ENCODE measurements at places on chromosomes 6 and 20.

GRCh38 chr20:44324343-44324742 lies 12.5 kb upstream of the R3HDML start:
- DNase-seq = no peak

DNA sequence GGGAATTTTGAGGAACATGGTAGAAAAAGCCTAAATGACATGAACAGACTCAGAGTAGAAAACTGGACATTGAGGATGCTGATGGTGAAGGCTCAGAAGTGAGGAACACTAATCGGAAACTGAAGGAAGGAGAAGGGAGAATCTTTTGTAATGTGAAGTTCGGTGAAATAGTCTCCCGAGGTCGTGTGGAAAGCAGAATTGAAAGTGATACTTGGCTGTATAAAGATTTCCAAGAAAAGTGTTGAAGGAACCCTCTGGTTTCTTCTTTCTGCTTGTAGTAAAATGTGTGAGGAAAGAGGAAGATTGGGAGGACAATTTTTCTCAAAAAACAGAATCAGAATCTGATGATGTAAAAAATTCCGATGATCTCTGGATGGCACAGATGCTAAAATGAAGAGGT lies 115.4 kb downstream of the LAMP5 start:
- DNase-seq = no peak

- DNase-seq = no peak
Measured at GRCh38 chr20:59491884-59492283, 112.5 kb upstream of the PHACTR3 start.

GRCh38 chr20:17584689-17585088 lies 14.8 kb downstream of the DSTN start:
- DNase-seq = no peak

DNA sequence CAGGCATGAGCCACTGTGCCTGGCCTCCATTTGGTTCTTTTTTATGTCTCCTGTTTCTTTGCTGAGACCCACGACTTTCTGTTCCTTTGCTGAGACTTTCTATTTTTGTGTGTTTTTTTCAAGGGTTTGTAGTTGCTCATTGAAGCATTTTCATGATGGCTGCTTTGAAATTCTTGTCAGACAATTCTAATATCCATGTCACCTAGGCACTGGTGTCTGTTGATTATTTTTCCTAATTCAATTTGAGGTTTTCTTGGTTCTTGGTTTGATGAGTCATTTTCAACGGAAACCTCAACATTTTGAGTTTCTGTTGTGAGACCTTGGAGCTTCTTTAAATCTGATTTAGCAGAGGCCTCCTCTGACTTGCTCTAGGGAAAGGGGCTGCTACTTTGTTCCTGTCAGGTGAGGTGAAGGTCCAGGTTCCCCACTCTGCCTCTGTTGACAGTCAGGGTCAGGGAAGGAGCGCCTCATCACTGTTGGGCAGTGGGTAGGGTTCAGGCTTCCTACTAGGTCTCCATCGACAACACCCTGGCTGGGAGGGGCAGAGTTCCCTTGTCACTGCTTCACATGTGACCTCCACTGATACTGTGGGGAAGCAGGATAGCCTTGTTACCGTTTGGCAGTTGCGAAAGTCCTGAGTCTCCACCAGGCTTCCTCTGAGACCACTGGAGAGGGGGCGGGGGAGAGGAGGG lies 67.2 kb upstream of the RNF24 start:
- DNase-seq = peak; percentile 52

- DNase-seq = no peak
Measured at GRCh38 chr6:139748353-139749146, 374.1 kb upstream of the CITED2 start.

GRCh38 chr20:45920462-45921336 lies 8.7 kb upstream of the PLTP start:
- DNase-seq = no peak

GRCh38 chr6:131924881-131925474 lies 26.2 kb downstream of the CCN2 start:
- DNase-seq = peak; percentile 74

DNA sequence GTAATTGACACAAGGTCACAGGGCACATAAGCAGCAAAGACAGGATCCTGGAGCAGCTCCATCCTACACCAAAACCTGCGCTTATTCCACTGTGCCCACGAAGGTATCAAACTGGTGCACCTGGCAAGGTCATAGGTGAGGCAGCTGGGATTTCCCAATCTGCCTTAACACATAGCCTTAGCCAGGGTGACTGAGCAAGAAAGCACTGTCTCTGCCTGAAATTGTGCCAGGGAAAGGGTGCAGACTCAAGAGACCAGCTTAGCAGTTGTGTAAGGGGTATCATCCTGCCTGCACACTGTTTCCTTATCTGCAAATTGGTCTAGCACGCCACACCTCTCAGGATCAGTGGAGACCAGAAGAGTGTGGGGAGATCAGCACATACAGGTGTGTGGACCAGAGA lies 82.8 kb downstream of the MAFB start:
- DNase-seq = no peak

- DNase-seq = no peak
Measured at GRCh38 chr6:11126876-11127275, 15.4 kb upstream of the ERVFRD-1 start.

GRCh38 chr6:36422714-36423100 lies 19.9 kb downstream of the PXT1 start:
- no peak for DNase-seq

DNA sequence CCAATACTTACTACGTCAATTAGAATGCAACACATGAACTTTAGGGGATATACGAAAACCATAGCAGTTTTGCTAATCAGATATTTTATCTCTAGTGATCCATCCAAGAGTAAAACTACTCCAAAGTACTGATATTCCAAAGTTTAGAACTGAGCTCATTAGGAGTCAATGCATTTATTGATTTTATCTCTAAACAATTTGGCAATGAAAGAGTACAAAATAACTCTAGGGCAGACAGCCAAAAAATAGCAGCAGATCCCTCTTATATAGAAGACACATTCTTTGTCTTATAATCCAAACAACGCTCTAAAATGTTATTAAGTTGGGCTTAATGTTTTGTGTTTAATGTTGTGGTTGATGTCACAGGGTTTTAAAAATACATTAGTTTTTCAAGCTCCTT lies 923.9 kb upstream of the MAN1A1 start:
- no peak for DNase-seq

DNA sequence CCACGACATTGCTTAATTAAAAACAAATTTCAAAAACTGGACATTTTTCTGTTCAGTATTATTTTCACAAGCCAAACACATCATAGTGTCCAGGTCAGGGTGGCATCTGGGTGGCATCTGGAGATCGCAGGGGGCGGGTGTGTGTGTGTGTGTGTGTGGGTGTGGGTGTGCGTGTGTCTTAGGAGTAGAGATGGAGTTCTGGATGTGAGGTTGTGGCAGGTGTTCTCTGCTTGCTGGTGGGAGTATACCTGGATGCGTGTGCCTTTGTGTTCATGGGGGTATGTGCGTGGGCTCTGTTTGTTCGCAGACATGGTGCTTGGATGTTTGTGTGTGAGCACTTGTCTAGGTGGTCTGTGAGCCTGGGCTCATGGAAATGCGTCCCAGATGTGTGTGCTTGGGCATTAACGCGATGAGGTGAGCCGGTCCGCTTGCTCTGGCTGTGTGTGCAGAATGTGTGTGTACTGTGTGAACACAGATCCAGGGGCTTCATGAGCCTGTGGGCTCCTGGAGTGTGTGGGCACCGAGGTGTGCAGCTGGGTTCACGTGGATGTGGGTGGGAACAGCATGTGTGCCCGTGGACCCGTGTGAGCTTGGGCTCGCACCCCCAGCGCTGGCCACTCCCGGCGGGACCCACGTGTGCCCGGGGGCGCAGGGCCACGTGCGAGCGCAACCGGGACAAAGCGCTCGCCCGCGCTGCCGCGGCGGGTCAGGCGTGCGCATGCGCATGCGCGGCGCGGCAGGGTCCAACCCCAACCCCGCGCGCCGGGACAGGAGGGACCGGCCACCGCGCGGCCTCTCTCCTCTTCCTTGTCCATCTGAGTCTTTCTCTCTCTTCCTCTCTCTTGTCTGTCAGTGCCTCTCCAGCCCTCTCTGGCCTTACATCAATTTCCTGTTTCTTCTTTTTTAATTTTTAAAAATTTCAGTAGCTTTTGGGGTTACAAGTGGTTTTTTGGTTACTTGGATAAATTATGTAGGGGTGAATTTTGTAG lies 60.4 kb downstream of the SRC start:
- DNase-seq = peak; percentile 66

DNA sequence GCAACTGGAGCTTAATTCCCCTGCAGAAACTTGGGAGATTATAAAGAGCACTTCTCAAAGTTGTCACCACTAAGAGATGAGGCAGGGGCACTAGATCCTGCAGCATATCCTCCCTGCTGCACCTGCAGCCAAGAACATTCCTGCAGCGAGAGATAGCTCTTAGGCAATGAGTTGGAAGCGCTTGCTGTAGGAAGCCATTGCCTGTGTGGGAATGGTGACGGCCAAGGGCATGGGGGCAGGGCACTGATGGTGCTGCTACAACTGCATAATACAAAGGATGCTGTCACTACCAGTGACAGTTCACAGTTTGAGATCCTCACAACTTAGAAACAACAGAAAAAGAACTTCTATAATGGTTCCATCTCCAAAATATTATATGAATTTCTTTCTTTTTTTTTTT lies 89.9 kb downstream of the CDS2 start:
- no peak for DNase-seq

DNA sequence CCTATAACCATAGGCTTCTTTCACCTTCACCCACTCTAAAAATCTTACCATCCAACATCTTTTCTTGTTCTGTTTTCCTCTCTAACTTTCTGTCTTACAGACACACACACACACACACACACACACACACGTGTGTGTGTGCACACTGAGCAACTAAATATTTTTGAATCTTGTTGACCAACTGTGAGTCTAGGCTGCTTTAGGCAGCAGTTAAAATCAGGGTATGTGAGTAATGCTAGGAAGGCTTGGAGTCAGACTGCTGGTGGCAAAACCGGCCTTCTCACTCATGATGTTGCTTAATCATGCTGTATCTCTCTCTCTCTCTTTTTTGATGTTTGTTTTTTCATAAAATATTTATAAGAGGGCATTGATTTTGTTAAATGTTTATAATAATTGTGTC lies 103.1 kb upstream of the TBX18 start:
- no peak for DNase-seq

- no peak for DNase-seq
Measured at GRCh38 chr6:106648651-106649308, 19.4 kb downstream of the QRSL1 start.

Measured in A673 (cell line).